Nephron progenitor cell (in vitro differentiated cells): ENCODE measurements at places on chromosomes 3 and 15.

DNA sequence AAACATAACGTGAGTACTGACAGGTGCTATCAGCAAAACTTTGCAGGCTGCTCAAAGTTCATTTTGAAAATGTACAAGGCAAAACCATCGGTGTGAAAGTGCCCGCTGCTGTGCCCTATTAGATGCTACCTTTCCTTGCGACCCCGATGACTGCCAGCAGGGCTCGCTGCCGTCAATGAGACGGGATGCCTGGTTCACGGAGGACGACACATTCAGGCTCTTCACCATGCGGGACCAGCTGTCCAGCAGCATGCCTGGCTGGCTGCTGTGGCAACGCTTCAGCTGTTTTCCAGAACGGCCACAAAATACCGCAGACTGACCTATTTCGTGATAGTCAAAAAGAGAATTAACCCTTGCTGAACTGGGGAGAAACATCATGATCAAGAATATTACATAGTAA lies 92.7 kb upstream of the OCA2 start:
- DNase-seq: peak; percentile 50

DNA sequence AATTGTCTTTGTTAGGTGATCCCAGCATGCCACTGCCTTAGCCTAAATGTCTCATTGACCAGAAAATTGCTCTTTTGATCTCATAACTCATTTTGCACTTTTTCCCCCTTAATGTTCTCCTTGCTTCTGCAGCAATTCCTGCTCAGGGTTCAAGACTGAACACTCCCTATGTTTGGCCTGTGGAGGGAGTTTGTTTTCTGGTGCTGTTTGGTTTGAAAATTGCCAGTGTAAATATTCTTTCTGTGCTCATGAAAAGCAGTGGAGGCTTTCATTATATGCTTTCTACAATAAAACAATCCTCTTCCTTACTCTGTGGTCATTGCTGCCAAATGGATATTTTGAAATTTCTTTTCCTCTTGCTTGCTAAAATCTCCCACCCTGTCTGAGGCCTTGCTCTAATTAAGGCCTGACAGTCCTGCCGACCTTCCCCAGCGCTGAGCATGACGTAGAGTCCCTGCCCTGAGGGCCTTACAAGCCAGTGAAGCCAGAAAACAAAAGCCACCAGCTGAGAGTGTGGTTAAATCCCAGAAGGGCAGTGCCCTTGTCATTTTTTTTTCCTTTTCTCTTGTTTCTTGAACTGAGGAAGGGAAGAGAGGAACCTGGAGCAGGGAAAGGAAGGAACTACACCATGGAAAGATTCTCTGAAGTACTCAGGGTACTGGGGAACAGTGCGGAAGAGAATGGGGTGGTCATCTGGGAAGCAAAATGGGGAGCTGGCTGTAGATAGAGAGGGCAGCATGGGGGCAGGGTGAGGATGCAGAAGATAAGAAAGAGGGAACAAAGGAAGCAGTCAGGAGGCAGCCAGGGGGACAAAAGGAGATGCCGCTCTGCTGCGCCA lies 24.8 kb downstream of the ZBTB38 start:
- peak; percentile 14 for DNase-seq

GRCh38 chr15:76846782-76847181 lies 58.4 kb downstream of the SCAPER start:
- DNase-seq: no peak

- DNase-seq: no peak
Observed at GRCh38 chr3:107993771-107994170, 97.1 kb downstream of the CD47 start.

DNA sequence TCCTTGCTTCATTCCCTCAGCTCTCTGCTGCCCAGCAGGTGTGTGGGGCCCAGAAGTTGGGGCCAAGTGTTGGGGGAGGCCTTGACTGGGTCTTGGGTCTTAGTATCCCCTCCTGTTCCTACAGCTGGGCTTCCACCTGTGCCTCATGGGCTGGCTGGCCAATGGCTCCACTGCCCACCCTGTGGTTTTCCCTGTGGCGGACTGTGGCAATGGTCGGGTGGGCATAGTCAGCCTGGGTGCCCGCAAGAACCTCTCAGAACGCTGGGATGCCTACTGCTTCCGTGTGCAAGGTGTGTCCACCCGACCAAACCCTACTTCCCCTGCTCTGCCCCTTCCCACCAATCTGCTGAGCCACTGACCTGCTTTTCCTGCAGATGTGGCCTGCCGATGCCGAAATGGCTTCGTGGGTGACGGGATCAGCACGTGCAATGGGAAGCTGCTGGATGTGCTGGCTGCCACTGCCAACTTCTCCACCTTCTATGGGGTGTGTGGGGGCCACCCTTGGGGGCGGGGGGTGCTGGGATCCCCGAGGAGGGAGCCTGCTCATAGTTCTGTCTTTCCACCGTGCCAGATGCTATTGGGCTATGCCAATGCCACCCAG lies 10.9 kb downstream of the NT5DC2 start:
- no peak for DNase-seq
